Lower lobe of right lung (tissue), 2 donors: ENCODE measurements at places on chromosomes 2 and 18. TPM values are rescaled to one million over a fixed set of nuclear protein-coding genes. Genes with fewer than 3 reads are reported as not detected.

PCARE gene
- total RNA-seq, result 0.95 TPM

EIF4E2 gene
- 68.1 TPM for total RNA-seq

CIDEA gene
- not detected for total RNA-seq

ACMSD gene
- not detected for total RNA-seq

SERPINB11 gene
- total RNA-seq, result 0.77 TPM
